NCI-H2107 (cell line): ENCODE measurements at places on chromosomes 11 and 22.
A peak's percentile ranks its signal among the peaks of the same experiment; 100 is the strongest.

- DNase-seq: peak; percentile 9
Observed at GRCh38 chr11:1262172-1263006, 39.5 kb downstream of the MUC5B start.

DNA sequence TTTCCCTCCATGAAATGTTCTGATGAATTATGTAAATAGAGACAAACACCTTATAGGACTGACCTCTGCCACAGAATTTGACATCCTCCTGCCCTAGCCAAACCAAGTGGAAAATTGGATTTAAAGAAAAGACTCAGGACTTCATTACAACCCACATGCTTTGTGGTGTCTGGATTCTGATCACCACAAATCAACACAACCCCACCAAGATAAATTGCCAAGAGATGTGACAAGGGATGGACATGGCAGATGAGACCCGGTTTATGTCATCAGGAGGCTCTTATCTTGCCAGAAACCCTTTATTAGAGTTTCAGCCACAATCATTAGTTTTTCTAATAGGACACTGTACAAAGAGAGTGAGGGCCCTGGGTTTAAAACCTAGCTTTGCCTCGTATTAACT, 57.9 kb upstream of the SLC6A5 start:
- DNase-seq: no peak

GRCh38 chr22:29951791-29952413, 68.9 kb downstream of the MTMR3 start:
- no peak for DNase-seq

GRCh38 chr22:24437741-24438328, 10.4 kb downstream of the ADORA2A start:
- no peak for DNase-seq

DNA sequence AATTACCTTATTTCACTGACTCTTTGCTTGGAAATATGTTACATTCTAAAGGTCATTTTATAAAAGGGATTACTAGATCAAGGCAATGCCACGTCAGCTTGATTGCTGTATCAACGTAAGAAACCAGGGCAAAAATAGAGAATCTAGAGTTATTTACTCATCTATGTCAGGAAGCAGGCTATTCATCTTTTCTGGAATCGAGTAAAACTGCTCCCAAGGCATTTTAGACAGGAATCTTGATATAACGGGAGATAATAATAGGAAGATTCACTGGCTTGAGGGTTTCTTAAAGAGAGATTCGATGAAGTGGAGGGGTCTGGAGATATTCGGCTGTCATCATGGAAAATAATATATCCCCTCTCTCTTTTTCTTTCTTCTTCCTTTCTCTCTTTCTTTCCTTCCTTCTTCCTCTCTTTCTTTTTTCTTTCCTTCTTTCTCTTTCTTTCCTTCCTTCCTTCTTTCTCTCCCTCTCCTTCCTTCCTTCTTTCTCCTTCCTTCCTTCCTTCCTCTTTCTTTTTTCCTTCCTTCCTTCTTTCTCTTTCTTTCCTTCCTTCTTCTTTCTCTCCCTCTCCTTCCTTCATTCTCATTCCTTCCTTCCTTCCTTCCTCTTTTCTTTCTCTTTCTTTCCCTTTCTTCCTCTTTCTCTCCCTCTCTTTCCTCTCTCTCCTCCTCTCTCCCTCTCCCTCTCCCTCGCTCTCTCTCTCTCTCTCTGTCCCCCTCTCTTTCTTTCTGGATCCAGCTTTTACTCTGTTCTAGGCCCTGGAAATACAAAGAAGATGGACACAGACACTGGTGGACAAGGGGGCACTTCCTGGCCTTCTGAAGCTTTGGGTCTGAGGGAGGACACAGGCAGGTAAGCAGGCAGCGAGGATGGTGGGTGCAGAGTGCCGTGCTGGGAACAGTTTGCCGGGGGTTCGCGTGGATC, 18.1 kb upstream of the RASD2 start:
- no peak for DNase-seq

GRCh38 chr22:50229370-50229769, 15.5 kb downstream of the TUBGCP6 start:
- DNase-seq: no peak

DNA sequence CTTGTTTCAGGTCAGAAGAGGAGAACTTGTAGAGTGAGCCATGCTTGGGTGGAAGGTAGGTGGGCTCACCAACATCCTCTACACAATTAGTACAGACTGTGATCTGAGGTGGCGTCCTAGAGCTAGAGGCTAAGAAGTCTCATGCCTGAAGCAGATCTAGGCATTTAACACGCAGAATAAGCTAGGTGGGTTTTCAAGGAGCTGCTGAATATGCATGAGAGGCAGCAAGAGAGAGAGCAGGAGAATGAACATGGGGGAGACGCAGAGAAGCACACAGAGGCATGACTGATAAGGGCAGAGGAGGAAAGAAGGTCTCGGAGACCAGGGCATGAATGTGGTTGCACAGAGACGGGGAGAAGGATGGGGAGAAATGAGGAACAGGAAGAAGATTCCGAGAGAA, 36.8 kb upstream of the JAM3 start:
- DNase-seq: no peak

DNA sequence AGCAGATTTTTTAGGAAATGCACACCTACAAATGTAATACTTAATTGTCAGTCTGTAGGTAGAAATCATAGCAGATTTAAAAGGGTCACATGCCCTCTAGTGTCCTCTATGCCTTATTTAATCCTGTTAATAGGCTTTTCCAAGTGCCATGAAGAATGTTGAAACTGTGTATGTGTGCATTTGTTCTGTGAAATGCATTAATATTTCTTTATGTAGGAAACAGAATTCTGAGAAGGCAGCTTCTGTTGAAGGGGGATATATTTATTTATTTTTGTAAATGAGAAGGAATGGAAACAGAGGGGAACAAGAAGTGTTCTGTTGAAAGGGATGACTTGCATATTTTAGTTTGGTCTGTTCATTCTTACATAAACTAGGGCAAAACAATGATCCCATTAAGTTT, 51.0 kb downstream of the SVIP start:
- DNase-seq: no peak

GRCh38 chr11:31827455-31828206, 16.5 kb upstream of the PAX6 start:
- DNase-seq: no peak

GRCh38 chr11:37688456-37688855, 1090.4 kb upstream of the RAG2 start:
- no peak for DNase-seq

GRCh38 chr11:12798609-12799011, 124.4 kb downstream of the TEAD1 start:
- DNase-seq: no peak

DNA sequence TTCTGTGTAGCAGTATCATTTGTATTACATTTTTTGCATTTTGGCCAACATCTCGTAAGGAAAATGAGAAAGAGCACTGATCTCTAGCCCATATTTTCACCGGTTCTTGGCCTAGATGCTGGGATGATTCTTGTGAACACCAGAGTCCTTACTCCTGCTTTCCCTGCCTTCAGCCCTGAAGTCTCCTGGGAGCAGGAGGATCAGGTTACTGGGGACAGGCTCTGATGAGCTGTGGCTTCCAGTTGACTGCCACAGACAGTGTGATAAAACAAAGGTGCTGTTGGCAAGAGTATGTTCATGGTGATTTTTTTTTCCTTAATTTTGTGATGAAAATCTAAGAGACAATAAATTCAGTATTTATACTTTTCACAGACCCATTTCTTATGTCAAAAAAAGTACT, 34.2 kb upstream of the ADSL start:
- DNase-seq: peak; percentile 20

DNA sequence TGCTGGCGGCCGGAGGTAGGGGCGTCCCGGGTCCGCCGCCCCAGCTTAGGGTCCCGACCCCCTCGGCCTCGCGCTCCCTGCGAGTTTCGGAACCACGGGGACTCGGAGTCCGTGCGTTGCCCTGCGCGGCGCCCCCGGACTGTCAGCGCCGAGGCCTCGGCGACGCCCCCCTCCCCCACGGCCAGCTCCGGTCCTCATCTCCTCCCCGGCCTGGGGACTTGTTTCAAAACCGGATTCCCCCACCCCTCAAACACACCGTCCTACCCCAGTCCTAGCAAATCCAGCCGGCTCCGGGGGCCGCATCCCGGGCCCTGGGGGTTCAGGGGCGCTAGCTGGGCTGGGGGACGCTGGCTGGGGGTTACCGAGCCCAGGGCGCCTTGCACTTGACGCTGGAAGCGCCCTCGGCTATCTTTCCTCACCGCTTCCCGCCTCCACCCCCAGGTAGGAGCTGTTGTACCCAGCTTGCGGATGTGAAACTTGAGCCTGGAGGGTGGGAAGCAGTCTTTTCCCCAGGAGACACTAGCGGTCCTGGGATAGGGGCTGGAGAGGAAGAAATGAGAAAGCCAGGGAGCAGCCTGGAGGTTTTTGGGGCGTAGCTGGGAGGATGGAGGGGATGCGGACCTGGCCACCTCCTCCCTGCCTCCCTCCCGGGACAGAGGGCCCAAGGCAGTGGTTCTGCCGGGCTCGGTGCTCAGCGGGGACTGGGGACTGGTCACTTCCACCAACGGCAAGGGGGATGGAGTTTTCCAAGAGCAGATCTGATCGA, 550 bp downstream of the FBLN1 start:
- DNase-seq: no peak

DNA sequence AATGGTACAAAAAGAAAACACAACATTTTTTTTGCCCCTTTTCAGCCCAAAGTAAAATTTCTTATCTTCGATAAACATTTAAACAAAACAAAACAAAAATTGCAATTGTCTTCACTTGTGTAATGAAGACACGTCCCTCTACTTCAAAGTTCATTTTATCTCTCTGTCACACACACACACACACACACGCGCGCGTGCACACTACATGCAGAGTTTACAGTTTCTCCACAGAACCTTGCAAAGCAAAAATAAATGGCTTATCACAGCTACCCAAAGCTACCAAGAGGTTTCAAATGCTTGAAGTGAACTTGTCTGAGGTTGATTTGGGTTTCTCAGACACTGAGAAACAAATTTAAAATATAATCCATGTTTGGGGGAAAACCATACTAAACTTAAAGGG, 72.3 kb downstream of the ETS1 start:
- no peak for DNase-seq

- DNase-seq: no peak
Observed at GRCh38 chr22:47373648-47374272, 611.3 kb downstream of the TBC1D22A start.

- DNase-seq: no peak
Observed at GRCh38 chr11:22479971-22480720, 142.0 kb downstream of the SLC17A6 start.

DNA sequence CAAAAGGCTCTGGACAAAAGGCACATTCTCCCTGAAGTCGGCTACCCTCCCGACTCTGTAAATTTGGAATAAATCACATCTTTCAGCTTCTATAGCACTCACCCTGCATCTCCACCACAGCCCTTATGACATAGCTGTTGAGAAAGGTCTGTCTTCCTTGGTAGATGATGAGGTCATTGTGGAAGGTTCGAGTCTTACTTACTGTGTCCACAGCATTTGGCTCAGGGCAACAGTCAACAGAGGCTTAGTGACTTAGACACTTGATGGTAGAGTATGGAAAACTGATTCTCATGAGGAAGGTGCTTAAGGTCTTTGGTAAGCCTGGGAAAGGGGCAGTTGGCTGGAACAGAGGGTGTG, 45.6 kb downstream of the PTPRJ start:
- DNase-seq: no peak

- no peak for DNase-seq
Observed at GRCh38 chr11:120339394-120339890, 3.2 kb downstream of the ARHGEF12 start.

- DNase-seq: no peak
Observed at GRCh38 chr11:38155856-38156255, 1557.8 kb upstream of the RAG2 start.

DNA sequence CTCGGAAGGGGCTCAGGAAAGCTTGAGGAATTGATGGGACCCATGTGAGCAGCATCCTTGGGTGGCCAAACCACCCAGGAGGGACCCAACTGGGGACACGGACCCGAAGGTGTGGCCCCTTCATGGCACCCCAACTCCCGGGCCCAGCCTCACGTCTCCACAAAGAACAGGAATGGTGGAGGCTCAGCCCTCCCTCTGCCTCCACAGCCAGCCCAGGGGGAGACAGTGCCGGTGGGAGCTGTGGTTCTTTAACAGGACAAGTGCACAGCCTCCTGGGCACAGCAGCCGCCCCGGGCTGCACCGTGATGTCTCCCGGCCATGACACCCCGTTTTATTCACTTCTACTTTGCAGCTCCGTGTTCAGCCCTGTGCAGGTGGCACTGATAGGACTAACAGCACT, 587.2 kb downstream of the BRD1 start:
- DNase-seq: no peak

DNA sequence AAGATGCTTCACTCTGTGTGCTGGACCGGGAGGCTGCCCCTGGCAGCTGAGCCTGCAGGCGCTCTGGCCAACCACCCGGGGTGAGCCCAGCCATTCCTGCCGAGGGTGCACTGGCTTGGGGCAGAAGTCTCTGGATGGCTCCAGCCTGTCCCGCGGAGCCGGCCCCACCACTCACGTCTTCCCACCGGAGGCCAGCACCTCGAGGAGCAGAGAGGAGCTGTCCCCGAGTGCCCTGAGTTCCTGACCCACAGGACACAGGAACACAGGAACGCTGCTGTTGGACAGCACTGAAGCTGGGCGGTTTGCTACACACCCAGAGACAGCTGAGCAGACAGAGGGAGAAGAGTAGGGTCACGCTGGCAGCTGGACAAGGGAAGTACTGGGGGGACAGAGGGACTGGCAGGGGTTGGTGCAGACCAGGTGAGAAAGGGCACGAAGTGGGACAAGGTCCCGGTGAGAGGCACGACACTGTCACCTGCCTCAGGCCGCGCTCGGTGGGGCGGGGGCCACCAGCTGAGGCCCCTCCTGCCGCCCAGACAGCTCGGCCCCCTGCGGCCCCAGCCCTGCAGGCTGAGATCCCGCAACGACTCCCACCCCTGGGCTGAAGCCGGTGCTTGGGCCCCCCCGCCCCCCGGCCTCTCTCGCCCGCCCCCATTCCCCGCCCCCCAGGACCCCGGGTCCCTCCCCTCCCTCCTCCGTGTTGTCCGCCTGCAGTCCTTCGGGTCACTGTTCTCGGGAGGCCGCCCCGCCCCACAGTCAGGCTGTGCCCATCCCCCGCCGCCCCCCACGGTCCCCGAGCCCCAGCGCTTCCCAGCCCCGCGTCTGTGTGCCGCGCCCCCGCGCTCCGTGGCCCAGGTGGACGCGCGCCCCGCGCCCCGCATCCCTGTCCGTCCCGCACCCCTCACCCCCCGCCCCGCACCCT, 624 bp upstream of the B4GALNT4 start:
- DNase-seq: no peak

DNA sequence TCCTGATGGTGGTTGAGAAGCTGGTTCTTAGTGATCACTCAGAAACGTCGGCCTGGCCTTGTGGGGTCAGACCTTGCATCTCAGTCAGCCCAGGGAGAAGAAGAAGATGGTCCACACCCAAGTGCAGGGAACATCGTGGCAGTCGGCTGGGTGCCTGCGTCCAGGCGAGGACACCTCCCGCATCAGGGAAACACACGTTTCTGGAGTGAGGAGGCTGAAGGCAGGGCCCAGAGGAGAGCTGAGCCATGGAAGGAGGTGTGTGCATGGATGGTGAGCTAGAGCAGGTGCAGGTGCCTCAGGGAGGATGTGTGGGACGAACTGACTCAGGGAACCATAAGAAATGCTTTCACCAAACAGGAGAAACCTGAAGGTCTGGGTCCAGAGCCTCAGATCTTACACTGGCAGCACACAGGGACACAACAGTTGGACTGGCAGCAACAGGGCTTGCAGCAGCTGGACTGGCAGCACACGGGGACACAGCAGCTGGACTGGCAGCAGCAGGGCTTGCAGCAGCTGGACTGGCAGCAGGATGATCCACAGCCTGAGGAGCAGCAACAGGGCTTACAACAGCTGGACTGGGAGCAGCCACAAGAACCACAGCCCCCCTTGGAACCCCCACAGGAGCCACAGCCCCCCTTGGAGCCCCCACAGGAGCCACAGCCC, 632 bp downstream of the KRTAP5-2 start:
- no peak for DNase-seq

- no peak for DNase-seq
Observed at GRCh38 chr22:26565181-26565580, 24.8 kb downstream of the TPST2 start.
